Lower leg skin (tissue), 4 donors: ENCODE measurements at places on chromosomes 7 and 10. TPM values are rescaled to one million over a fixed set of nuclear protein-coding genes. Genes with fewer than 3 reads are reported as not detected.

PNLIPRP1 gene
- total RNA-seq, result not detected

CALD1 gene
- total RNA-seq, result 30.3 TPM

GNGT1 gene
- total RNA-seq, result not detected

PGAM2 gene
- total RNA-seq, result 7.9 TPM
